ENCODE measurements at places on chromosomes 2 and 18. TPM values are rescaled to one million over a fixed set of nuclear protein-coding genes. Genes with fewer than 3 reads are reported as not detected.

Gene RSAD2
- not detected for total RNA-seq

Gene CPLX4
- not detected for total RNA-seq

Gene CCT4
- total RNA-seq: 210 TPM

DNA sequence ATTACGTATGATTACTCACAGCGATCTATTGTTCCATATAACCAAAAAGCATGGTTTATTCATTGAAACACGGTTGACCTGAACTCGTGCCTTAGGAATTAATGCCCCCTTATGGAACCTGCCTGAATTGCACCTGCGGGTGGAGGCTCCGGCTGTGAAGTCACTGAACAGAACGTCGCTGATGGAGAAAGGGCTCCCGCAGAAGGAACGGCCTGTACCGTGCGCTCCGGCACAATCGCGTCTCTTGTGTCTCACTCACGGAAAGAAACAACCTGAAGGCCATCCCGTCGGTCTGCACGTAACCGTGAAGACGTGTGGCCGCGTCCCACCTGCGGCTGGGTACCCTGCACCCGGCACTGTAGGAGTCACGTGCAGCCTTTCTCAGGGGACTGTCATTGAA lies 133.1 kb downstream of the NFATC1 start:
- peak; percentile 42 for DNase-seq
- H3K27ac ChIP-seq: no peak overlapping the region
- no peaks in the 10 kb centered on the region for H3K4me1 ChIP-seq
- peaks cover 5% of the 10 kb centered on the region for H3K27me3 ChIP-seq
- no peaks in the 10 kb centered on the region for H3K36me3 ChIP-seq
- no peak overlapping the region for H3K4me3 ChIP-seq

GRCh38 chr2:43221124-43221762 lies 5.2 kb downstream of the ZFP36L2 start:
- peak overlapping the region; percentile 97 for H3K27ac ChIP-seq
- DNase-seq: peak; percentile 38
- peaks cover 19% of the 10 kb centered on the region for H3K36me3 ChIP-seq
- peaks cover 55% of the 10 kb centered on the region for H3K4me1 ChIP-seq

All from HFFc6 (cell line).